ENCODE measurements at places on chromosomes 7 and 10.

DNA sequence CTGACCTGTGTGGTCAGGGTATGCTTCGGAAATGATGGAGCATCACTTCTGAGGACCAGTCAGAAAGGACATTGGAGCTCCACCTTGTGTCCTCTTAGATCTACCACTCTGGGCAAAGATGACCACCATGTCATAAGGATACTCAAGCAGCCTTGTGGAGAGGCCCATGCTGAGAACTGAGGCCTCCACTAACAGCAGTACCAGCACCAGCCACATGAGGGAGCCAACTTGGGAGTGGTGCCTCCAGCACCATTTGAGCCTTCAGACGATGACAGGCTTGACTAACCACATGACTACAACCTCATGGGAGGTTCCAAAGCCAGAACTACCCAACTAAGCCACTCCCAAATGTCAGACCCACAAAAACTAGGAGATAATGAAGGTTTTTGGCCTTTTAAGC is 116.0 kb downstream of the NPTX2 start:
- DNase-seq = no peak

- no peak for DNase-seq
These were observed 37.2 kb downstream of the KAT6B start for GRCh38 chr10:74863551-74863950.

DNA sequence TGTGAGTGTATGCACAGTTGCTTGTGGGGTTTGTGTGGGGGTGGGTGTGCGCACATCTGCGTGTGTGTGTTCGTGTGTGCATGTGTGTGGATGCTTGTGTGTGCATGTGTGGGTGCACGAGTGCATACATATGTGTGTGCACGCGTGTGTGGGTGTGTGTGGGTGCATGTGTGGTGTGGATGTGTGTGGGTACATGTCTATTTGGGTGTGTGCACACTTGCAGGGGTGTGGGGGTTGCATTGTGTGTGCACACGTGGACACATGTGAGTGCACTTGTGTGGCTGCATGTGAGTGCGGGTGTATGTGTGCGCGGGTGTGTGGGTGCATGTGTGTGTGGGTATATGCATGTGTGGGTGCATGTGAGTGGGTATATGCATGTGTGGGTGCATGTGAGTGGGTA is 73.7 kb downstream of the NKX6-2 start:
- DNase-seq = no peak

DNA sequence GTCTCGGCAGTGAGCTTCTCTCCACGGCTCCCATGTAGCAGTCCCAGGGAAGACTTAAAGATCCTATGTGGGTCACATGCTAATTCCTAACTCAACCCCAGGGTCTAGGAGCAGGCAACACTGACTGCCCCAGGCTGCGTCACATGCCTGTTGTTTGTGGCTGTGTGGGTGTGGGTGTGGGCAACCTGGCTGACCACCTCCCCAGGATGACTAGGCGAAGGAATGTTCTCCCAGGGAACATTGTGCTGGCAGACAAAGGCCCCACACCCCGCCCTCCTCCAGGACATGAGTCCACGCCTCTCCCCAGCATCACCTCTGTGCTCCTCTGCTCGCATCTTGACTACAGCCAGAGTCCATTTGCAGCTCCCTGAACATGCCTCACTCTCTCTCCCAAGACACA is 30.3 kb downstream of the SLC29A3 start:
- no peak for DNase-seq

- DNase-seq = no peak
These were observed 3.6 kb downstream of the HERPUD2 start for GRCh38 chr7:35691366-35691765.

DNA sequence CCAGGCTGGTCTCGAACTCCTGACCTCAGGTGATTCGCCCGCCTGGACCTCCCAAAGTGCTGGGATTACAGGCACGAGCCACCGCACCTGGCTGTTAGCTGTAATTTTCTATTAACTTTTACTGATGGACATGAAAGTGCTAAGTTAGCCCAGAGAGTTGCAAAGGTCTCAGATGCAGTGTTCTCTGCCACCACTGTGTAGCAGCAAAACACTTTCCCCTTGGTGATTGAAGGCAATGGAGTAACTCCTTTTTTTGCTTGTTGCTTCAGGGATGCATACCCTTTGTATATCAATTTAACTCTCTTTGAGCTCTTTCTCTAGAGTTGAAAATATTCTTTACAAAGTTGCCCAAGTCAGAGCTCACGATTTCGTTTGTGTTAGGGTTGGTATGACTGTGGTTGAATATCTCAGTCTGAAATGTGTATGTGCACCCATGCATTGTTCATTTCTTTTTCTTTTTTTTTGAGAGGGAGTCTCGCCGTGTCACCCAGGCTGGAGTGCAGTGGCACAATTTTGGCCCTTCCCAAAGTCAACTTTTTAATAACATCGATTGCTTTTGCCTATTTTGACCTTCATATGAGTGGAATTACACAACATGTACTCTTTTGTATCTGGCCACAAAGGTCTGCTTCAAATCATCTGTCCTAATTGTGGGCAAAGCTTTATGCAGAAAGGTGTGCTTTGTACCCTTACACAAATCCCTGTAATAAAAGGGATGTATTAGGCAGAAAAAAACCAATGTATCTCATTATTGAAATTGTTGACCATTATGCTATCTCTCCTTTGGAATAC is 52.6 kb downstream of the GTF2I start:
- no peak for DNase-seq
